ENCODE measurements at places on chromosomes 5 and 9.
A peak's percentile ranks its signal among the peaks of the same experiment; 100 is the strongest.

GRCh38 chr9:3733039-3733408, 207.2 kb upstream of the RFX3 start:
- DNase-seq, result no peak

- DNase-seq, result no peak
Observed at GRCh38 chr9:2298217-2298616, 283.1 kb downstream of the SMARCA2 start.

DNA sequence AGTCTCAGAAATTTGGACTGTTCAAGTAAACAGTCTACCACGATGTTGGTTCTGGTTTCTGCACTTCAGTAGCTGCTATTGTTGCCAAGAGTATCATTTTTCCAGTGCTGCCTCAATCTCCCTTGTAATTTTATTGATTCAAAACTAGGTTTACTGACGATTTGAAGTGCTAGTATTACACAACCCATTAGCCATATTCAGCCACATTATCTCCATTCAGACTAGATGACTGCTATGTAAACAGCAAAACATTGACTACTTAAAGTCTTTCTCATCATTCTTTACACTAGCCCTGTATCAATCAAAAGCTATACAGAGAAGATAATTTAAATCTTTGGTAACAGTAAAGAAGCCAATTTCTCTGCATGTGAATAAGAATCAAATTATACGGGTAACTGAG, 102.0 kb upstream of the TSLP start:
- no peak for DNase-seq

DNA sequence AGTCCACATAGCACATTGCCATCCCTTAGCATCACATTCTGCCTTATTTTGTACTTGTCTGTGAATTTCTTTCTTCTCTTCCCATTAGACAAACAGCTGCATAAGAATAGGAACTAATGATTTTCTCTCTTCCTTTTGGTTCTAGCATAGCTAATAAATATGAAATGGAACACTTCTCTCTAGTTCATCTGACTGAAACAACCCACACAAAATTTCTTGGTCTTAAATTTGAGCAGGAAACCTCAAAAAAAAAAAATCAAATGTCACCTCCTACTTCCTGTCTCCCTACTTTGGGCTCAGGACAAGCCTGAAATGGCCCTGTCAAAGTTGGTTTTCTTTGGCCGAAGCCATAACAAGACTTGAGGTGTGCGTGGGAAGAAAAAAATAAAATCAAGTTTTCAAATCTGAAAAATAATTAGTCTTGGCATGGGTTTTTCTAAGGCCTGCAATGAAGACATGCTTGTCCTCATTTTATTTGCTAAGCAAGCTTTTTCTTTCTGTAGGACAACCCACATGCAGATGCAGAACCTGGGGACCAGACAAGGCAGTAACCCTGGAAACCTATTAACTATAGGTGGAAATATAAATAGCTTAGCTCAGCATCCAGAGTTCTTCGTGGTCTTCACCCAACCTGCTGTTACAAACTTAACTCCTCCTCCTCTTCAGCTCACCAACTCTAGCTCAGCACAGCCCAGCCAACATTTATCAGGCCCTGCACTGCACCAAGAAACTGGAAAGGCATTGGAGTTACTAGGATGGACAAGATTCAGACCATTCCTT, 523.5 kb upstream of the KLF4 start:
- DNase-seq, result no peak

- no peak for DNase-seq
Observed at GRCh38 chr5:125856949-125857348, 566.3 kb upstream of the GRAMD2B start.

DNA sequence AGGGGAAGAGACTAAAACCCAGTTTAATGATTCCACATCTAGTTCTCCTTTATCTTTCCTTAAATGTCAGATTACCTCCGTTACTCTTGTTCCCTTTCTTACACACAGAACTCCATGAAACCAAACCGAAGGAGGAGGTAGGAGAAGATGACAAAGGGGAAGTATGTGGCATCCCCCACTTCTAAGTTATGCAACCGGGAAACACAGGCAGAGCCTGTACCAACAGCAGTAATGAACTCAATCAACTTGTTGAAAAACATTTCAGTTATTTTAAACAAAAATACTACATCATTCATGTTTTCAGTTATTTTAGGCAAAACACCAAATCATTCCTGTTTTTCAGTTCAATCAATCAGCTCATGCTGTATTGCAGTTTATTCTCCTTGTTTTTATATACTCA, 101.8 kb downstream of the PCSK1 start:
- no peak for DNase-seq

GRCh38 chr9:78865737-78866136, 568.8 kb downstream of the PSAT1 start:
- no peak for DNase-seq

DNA sequence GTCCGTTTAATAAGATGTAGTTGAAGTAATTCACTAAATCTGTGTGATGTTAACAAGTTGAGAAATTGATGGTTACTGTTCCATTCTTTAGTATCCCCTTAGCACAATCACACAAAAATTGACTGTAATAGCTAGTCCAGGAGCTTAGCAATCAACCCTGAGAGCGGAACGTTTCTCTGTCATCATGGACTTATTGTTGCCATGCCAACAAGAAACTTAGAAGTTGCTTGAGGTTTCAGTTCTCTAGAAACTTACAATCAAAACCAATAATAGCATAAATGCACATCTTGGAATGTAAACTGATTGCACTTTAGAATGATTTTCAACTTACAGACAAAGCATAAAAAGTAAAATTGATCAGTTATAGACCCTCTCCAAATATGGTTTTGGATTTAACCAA, 125.4 kb upstream of the ANKH start:
- DNase-seq, result no peak

DNA sequence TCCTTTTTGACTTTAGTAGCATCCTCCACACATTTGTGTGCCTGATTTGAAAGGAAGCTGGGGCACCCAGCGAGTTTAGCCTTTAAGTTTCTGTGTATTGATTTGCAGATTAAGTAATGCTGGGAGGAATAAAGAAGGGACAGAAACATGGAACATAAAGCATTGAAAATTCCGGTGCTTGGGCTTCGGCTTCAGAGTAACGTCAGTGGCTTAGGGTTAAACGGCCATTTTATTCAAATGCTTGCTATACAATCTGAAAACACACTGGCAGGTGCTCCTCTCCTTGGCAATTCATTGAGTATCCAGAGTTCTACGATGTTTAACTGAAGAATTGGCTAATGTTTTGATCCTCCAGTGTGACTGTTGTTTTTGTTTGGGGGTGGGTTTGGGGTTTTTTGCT, 58.0 kb upstream of the FSD1L start:
- no peak for DNase-seq

DNA sequence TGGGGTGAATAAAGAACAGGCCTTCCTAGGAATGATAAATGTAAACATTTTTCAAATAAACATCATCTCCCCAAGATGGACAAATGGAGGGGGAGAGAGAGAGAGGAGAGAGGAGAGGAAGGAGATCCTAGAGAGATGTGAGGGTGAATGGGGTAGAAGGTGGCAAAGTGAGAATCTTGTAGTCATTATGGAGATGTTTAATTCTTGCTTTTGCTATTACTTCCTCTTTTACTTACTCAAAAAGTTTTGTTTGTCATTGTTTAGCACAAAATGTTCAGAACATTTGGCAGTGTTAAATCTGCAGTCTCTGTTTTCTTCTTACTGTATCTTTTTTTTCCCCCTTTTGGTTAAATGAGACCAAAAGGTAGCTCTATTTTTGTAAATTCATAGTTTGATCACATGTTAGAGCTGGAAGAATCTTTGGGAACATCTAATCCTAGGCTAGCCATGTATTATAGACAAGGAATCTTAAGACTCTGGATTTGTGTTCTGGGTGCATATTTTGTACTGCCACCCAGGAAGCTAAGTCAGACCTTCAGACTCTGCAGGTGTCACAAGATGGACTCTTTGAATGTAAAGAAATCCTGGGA, 266.1 kb downstream of the NTRK2 start:
- DNase-seq, result no peak

DNA sequence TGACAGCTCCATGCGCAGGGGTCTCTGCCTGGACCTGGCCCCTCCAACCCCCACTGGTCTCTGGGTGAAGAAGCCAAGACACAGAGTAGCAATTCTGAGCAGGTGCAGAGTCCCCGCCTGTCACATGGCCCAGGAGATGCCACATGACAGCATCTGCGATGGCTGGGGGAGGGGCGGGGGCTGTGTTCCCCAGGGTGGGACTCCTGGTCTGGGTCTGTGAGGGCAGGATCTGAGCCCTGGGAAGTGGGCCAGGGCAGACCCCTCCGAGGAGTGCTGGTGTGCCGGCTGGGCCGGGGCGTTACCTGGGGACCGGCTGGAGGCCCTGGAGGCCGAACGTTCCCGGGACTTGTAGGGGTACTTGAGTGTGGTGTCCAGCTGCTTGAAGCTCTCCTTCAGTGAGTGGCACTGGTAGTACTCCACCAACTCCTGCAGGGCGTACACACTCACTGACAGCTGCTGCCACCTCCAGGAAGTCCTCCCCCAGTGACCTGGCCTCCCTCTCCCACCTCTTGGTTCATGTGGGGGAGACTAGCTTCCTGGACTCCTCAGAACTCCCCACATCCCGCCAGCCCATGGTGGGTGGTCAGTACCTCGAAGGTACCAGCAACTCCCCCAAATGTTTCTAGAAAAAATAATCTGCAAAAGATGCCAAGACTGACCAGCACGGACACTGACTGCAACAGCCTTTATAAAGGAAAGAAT, 32.1 kb upstream of the SARDH start:
- DNase-seq, result peak; percentile 16

- no peak for DNase-seq
Observed at GRCh38 chr5:73061593-73061992, 58.8 kb upstream of the TMEM171 start.

DNA sequence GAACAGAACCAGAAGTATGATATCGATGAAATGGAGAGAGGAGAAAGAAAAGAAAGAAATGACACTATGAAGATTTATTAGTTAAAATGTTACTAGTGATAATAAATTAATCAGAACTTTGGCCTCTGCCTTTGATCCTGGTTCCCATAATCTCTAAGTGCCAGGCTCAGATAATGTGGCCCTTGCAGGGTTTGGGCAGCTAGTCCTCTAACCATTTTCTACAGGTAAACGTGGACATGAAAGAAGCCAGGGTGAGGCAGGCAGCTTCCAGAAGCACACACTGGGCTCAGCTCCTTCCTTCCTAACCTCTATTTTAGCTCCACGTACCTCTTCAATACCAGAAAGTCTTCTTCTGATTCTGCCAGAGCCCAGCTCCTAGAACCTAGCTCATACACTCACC, 30.6 kb downstream of the SYK start:
- no peak for DNase-seq

Data from right cardiac atrium (tissue), 5 donors.